ENCODE measurements at places on chromosomes 3 and 15.

DNA sequence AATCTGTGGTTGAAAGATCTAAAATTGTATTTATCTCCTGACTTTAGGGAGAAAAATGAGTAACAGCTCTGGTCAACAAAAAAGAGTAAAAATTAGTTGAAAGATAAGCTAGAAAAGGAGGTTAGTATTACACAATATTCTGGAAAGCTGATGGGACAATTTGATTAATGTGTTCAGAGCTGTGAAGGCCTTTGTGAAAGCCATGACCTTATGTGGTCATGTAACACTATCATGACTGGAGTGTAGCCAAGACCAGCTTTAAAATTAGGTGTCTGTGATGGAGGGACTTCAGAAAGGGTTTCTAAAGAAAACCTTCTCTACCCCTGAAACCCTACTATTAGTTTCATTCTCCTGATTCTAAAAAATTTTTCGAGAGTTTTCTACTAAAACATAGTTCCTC, 127.2 kb downstream of the NFKBIZ start:
- no peak for DNase-seq

DNA sequence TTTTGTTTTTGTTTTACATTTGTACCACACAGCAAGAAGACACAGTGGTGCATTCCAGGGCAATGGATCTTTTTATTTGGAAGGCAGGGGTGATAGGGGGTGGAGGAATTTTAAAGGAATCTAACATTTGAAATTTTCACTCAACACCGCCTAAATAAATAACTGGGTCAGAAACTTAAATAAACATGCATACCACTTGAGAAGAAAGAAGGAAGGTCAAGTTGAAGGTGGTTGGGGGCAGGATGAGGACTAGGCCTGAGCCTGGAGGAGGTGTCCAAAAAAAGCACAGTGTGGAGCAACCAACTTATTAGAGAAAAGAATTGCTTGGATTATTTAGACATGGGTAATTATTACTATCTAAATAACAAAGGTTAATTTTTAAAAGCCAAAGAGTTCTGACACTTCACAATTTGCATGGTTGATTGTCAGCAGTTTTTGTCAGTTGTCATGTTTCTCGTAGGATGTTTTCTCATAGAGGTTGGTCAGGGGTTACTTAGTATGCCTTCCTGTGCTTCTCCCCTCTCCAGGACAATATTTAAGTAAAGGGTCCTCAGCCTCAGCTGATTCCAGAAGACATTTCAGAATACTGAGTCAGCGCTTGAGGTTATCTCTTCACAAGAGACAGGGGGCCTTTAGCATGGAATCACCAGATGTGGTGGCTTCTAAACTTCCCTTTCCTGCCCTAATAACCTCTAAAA, 173.7 kb upstream of the SLC2A2 start:
- DNase-seq = no peak

DNA sequence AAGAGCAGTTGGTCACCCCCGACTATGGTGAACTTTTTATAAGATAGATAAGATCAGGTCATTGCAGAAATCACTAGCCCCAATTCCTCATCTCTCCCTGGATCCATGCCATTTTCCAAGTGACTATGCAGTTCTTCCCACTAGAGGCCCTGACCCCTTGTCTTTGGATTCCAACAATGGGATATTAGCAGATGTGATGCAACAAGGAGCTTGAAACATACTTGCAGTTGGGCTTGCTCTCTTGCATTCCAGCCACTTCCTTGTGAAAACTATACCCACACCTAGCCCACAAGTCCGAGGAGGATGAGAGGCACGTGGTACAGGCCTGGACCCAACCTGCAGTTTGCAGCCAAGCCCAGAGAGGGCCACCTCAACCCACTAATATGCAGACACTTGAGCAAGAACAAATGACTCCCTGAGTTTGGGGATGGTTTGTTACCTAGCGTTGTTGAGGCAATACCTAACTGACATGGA, 60.6 kb downstream of the SUCLG2 start:
- no peak for DNase-seq

- no peak for DNase-seq
These were observed 559.5 kb upstream of the CCDC54 start for GRCh38 chr3:106817706-106818105.

DNA sequence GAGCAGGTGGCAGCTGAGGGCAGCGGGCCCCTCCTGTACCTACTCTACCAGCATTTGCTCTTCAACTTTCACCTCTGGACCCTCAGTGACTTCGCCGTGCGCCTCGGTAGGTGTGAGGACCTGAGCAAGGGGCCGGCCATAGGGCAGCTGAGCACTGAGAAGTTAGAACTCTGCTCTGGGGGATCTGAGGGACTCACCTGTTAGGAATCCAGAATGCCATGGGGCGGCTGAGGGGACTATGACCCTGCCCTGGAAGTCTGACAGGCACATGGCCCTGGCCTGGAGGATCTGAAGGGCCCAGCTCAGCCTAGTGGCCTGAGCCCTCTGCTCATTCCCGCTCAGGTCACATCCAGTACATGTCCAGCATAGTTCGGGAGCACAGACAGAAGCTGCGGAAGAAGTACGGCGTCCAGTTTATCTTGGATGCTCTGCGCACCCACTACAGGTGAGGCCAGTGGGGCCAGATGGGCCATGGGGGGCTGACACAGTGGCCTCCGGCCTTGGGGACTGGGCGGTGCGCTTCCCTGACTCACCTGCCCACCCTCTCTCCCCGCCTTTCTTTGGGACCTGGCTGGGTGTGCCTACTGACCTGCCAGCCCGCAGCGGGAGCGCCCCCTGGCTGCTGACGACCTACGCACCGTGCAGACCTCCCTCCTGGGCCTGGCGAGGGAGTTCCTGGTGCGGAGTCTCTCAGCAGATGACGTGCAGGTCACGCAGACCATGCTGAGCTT, 18.8 kb downstream of the NBEAL2 start:
- peak; percentile 57 for DNase-seq

DNA sequence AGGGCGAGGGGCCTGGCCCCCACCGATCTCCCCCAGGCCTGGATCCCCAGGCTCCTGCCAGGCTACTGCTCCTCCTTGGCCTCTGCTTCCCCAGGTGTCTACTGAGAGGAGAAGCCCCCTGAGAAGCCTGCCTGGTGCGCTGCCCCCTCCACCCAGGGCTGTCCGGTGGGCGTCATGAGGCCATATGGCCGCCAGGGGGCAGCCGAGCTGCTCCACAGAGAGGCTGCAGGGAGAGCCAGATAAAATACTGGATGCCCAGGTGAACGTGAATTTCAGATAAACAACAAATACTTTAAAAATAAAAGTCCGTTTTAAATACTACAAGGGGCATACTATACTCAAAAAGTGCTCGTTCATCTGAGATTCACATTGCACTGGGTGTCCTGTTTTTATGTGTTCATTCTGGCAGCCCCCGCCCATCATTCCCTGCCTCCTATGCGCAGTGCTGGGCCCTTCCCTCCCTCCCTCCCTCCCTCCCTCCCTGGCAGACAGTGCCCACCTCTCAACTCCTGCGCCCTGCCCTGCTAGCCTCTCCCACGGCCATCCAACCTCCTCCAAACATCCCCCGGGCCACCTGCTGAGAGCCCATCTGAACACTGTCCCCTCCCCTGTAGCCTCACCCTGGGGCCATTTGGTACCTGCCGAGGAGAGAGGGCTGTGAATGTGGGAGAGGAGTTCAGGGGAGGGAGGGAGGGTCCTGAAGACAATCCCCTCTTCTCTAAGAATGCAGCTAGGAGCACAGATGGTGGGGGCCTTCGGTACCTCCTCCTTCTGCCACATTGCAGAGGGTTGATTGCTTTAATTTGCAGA, 29.6 kb downstream of the PSTPIP1 start:
- peak; percentile 63 for DNase-seq

GRCh38 chr15:82228750-82229149, 33.8 kb downstream of the EFL1 start:
- DNase-seq = no peak

GRCh38 chr15:81955382-81956062, 90.3 kb downstream of the MEX3B start:
- no peak for DNase-seq
